ENCODE measurements at places on chromosomes 11 and 22. TPM values are rescaled to one million over a fixed set of nuclear protein-coding genes. Genes with fewer than 3 reads are reported as not detected.

NAALADL1 gene
- total RNA-seq, result 6.4 TPM

AKIP1 gene
- 48.1 TPM for total RNA-seq

PTPRCAP gene
- total RNA-seq, result 1.2 TPM

PICALM gene
- 391 TPM for total RNA-seq

SAA4 gene
- not detected for total RNA-seq

ANGPTL5 gene
- total RNA-seq, result not detected

ZC3H7B gene
- total RNA-seq, result 37.8 TPM

ADM2 gene
- 0.92 TPM for total RNA-seq

OR8K1 gene
- not detected for total RNA-seq

APOA5 gene
- total RNA-seq, result not detected

FAM180B gene
- total RNA-seq, result 1.4 TPM

STIP1 gene
- total RNA-seq, result 94.2 TPM

JHY gene
- 1.1 TPM for total RNA-seq

HORMAD2 gene
- total RNA-seq, result not detected

MMP1 gene
- 4.3 TPM for total RNA-seq

HBB gene
- total RNA-seq, result 162 TPM

AMOTL1 gene
- 257 TPM for total RNA-seq

ZBED4 gene
- total RNA-seq, result 11.4 TPM

SSTR3 gene
- 0.10 TPM for total RNA-seq
